ENCODE measurements at places on chromosomes 2 and 18. TPM values are rescaled to one million over a fixed set of nuclear protein-coding genes. Genes with fewer than 3 reads are reported as not detected.
A peak's percentile ranks its signal among the peaks of the same experiment; 100 is the strongest.

GRCh38 chr2:20291106-20291564 lies 59.5 kb downstream of the PUM2 start:
- peaks cover 41% of the 10 kb centered on the region for H3K36me3 ChIP-seq
- H3K27me3 ChIP-seq: no peaks in the 10 kb centered on the region
- peak overlapping the region; percentile 44 for H3K27ac ChIP-seq
- H3K4me3 ChIP-seq: no peak overlapping the region

GRCh38 chr2:27133905-27134780 lies at the start of gene PREB:
PREB (minus strand) TSS chr2:27134636; CDS start chr2:27134421, 215 bp downstream.
- no peaks in the 10 kb centered on the region for H3K27me3 ChIP-seq
- H3K4me3 ChIP-seq: peak within 1 kb of the TSS; percentile 96
- H3K4me1 ChIP-seq: peaks cover 11% of the 10 kb centered on the region
- no peaks in the 10 kb centered on the region for H3K36me3 ChIP-seq

- peak; percentile 31 for DNase-seq
- H3K27me3 ChIP-seq: no peaks in the 10 kb centered on the region
- H3K4me3 ChIP-seq: no peak overlapping the region
- no peak overlapping the region for H3K27ac ChIP-seq
- no peaks in the 10 kb centered on the region for H3K4me1 ChIP-seq
These were observed 527.6 kb downstream of the SATB2 start for GRCh38 chr2:198930170-198930569.

DNA sequence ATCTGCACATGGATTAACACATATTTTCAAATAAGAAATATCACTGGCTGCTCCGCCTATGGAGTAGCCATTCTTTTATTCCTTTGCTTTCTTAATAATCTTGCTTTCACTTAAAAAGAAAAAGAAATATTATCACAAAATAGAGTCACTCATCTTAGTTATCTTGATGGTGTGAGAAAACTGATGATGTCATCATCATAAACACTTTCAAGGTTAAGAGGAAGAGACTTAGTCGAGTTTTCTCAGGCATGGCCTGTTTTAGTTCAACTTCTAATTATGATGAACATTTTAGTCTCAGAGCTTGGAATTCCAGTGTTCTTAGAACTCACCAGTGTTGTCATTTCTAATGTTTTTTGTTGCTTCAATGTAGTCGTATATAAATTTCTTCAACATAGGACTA lies 506.1 kb downstream of the PTPRM start:
- no peaks in the 10 kb centered on the region for H3K27me3 ChIP-seq
- no peaks in the 10 kb centered on the region for H3K36me3 ChIP-seq
- H3K27ac ChIP-seq: no peak overlapping the region
- DNase-seq: no peak
- no peaks in the 10 kb centered on the region for H3K4me1 ChIP-seq

DNA sequence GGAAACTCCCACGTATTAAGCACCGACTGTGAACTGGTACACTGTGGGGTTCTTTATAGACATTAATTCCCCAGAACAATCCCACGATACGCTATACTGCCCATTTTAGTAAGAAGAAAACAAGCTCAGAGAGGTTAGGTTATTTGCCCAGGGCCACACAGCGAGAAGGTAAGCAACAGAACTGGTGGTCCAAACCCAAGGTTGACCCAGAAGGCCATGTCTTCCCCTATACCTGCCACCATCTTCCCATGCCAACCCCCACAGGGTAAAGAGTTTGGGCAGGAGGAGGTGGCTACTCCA lies 69.9 kb downstream of the MARCO start:
- H3K27me3 ChIP-seq: peaks cover 67% of the 10 kb centered on the region
- no peak overlapping the region for H3K27ac ChIP-seq
- no peaks in the 10 kb centered on the region for H3K36me3 ChIP-seq

DNA sequence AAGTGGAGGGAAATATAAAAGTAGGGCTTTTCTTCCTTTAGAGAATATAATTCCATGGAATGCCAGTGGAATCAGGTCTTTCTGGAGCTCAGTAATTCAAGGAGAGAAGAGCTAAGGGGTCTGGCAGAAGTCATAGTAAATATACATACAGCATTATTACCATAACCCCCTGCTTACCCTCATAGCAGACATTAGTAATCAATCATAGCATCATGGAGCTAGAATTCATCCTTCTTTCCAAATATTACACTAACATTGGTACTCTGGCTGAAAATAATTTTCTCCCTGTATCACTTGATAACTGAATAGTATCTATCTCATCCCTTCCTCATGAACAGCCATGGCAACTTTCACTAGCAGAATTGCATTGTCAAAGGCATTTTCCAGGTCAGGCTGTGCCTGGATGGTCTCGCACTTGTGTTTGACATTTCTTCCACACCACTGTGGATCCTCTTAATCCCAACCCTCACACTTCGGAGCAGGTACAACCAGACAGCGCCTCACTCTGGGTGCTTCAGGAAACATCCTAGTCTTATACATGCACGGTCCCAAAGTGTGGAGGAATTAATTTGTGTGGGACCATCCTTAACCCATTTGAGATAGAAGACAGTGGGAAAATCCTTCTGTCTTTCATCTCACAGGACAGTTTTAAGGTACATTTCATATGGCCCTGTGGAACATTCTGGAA lies 84.2 kb upstream of the SEC11C start:
- peaks cover 10% of the 10 kb centered on the region for H3K4me1 ChIP-seq
- H3K27me3 ChIP-seq: no peaks in the 10 kb centered on the region
- no peak overlapping the region for H3K4me3 ChIP-seq
- H3K36me3 ChIP-seq: no peaks in the 10 kb centered on the region
- DNase-seq: no peak

DNA sequence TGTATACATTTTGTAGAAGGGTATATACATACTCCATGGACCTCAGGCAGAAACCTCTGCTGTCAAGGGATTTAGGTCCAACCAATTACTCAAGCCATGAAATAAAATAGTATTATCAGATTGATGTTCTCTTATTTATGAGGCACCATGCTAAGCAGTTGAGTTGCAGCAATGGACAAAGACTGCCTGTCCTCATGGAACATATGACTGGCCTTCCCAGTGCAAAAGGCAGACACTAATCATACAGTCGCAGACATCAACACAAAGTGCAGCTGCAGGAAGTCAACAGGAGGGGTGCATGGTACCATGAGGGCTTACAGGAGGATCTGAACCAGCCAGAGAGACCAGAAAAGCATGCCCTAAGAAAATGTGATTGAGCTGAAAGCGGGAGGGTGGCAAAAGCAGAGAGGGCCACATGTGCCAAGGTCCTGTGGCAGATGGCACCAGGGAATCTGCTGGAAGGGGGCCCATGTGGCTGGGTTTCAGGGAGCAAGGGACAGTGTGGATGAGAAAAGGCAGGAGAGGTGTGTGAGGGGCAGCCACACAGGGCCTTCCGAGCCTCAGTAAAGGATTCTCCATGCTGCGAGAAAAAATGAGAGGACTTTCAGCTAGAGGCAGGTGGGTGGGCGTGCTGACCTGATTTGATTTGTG lies 61.4 kb upstream of the RNF152 start:
- no peaks in the 10 kb centered on the region for H3K36me3 ChIP-seq
- no peak overlapping the region for H3K27ac ChIP-seq
- no peak for DNase-seq
- no peaks in the 10 kb centered on the region for H3K27me3 ChIP-seq

DNA sequence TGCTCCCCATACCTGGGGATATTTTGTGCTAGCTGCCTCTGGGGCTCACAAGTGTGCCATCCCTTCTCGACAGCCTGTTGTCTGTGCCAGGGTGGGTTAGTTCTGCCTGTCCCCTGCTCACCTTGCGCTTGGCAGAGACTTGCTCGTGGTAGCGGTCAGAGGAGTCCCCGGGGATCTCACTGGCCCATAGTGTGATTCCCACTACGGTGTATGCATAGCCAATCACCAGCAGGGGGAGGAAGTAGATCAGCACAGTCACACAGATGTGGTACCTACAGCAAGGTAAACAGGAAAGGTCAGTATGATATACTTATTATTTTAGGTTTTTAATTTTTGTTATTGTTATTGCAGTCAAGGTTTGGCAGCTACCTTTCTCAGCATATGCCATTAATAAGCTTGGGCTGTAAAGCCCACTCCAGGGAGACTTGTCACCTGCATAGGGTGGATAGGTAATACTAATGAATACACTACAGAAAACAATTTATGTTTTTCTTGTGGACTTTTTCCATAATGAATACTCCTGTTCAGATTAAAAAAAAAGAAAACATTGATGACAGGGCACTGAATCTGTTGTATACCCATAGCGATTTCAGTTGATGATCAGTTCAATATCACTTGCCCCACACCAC lies 95.2 kb downstream of the POLE4 start:
- peak; percentile 59 for DNase-seq
- H3K4me1 ChIP-seq: peaks cover 22% of the 10 kb centered on the region
- H3K27me3 ChIP-seq: no peaks in the 10 kb centered on the region
- H3K27ac ChIP-seq: no peak overlapping the region
- H3K36me3 ChIP-seq: no peaks in the 10 kb centered on the region

DNA sequence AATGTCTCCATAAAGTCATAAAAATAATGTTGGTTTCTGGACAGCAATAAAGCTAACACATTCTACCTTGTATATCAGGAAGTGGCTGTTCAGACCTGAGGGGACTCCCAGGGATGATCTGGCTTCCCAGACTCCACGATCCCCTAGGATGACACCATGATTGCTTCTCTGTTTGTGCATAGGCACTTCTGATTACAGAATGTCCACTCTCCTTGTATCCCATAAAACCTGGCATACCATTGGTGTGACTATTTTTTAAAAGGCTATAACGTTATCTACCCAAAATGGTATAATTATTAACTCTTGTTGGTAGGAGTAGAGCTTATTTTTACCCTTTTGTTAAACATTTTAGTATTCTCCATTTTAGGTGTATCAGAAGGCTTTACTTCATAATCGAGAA lies 57.1 kb downstream of the PTH2R start:
- no peaks in the 10 kb centered on the region for H3K36me3 ChIP-seq
- H3K27ac ChIP-seq: no peak overlapping the region
- no peaks in the 10 kb centered on the region for H3K4me1 ChIP-seq
- no peaks in the 10 kb centered on the region for H3K27me3 ChIP-seq

- no peaks in the 10 kb centered on the region for H3K27me3 ChIP-seq
- no peaks in the 10 kb centered on the region for H3K36me3 ChIP-seq
- H3K4me3 ChIP-seq: no peak overlapping the region
These were observed 134.4 kb downstream of the FIGN start for GRCh38 chr2:163601377-163601776.

GRCh38 chr2:43138441-43138840 lies 88.0 kb downstream of the ZFP36L2 start:
- no peak for DNase-seq
- H3K27ac ChIP-seq: no peak overlapping the region
- H3K4me3 ChIP-seq: no peak overlapping the region
- H3K4me1 ChIP-seq: no peaks in the 10 kb centered on the region
- H3K36me3 ChIP-seq: no peaks in the 10 kb centered on the region
- H3K27me3 ChIP-seq: no peaks in the 10 kb centered on the region

- H3K4me1 ChIP-seq: no peaks in the 10 kb centered on the region
- no peak overlapping the region for H3K27ac ChIP-seq
- no peak for DNase-seq
- no peaks in the 10 kb centered on the region for H3K27me3 ChIP-seq
These were observed 806.5 kb downstream of the TDRD15 start for GRCh38 chr2:21930226-21930625.

DNA sequence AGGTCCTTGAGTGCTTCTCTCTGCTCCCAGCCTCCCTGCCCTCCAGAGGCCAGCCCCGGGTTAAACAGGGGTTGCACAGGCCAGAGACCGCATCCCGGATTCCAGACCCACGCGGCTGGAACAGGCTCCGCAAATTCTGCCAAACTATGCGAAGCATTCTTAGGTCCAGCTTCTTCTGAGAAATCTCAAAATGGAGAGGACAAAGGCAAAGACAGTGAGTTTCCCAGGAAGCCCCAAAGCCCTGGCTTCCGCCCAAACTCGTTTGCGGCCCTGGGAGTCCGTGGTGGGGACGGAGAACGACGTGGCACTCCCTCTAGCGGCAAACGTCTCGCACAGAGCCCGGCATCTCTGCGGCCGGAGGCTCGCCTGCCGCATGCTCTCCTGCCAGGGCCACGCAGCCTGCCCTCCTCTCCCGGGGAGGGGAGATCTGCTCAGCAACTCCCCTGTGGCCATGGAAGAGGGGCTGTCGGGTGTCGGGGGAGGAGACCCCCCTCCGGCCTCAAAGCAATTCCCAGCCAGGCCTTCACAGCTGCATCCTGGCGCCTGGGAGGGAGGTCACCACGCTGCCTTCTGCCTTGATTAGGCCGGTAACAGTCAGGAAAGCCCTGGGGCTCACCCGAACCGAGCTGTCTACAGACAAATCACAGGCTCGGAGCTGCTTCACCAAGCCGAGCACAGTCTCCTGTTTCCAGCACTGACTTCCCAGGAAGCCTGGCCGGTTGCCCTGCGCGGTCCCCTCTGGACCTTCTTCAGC lies 33.4 kb upstream of the KLHL29 start:
- peaks cover 4% of the 10 kb centered on the region for H3K4me1 ChIP-seq
- H3K27me3 ChIP-seq: 0 out of 2 replicates have a peak, but pooled peaks cover 3% of the 10 kb centered on the region
- no peak overlapping the region for H3K27ac ChIP-seq

- H3K4me1 ChIP-seq: no peaks in the 10 kb centered on the region
- H3K27ac ChIP-seq: no peak overlapping the region
- H3K4me3 ChIP-seq: no peak overlapping the region
- peaks cover 15% of the 10 kb centered on the region for H3K27me3 ChIP-seq
These were observed 118.9 kb upstream of the OTOS start for GRCh38 chr2:240259201-240259923.

DNA sequence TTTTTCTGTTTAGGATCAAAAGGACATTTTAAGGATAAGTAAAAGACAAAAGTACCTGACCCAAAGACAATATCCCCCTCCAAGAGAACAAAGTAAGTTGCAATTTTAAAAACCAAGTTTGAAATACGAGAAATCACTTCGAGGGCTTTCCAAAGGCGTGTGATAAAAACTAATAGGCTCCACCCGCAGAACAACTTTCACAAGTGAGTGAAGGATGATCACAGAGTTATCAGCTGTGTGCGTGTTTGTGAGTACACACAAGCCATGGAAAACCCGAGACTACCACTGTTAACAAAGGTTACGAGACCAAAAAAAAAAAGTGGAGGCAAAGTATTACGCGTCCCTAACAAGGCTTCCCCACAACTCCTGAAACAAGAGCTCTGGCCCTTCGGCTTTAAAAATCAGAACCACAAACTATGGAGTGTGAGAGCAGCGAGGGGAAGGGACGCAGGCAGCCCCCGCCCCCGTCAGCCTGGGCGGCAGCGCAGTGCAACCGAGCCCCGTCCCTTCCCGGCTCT lies 719 bp downstream of the SMAD2 start:
- H3K4me1 ChIP-seq: peaks cover 14% of the 10 kb centered on the region
- peak overlapping the region; percentile 86 for H3K27ac ChIP-seq
- H3K27me3 ChIP-seq: no peaks in the 10 kb centered on the region
- no peaks in the 10 kb centered on the region for H3K36me3 ChIP-seq
- DNase-seq: peak; percentile 73

GRCh38 chr2:153287109-153287801 lies 191.3 kb downstream of the RPRM start:
- DNase-seq: no peak
- H3K4me3 ChIP-seq: no peak overlapping the region
- H3K27ac ChIP-seq: no peak overlapping the region
- H3K27me3 ChIP-seq: no peaks in the 10 kb centered on the region
- H3K4me1 ChIP-seq: no peaks in the 10 kb centered on the region

The B3GNT7 gene
- under 0.01 TPM for total RNA-seq

The TXNDC2 gene
- not detected for total RNA-seq

The UGT1A7 gene
- not detected for total RNA-seq

The TLX2 gene
- not detected for total RNA-seq

Measured in GM23248 (cell line).